LHCN-M2 (cell line): ENCODE measurements at places on chromosomes 2 and 18. TPM values are rescaled to one million over a fixed set of nuclear protein-coding genes. Genes with fewer than 3 reads are reported as not detected.

Gene EFR3B
- 0.34 and 0.51 TPM in 2 replicates for total RNA-seq

Gene KCNF1
- 0.19 and 0.29 TPM in 2 replicates for total RNA-seq

DNA sequence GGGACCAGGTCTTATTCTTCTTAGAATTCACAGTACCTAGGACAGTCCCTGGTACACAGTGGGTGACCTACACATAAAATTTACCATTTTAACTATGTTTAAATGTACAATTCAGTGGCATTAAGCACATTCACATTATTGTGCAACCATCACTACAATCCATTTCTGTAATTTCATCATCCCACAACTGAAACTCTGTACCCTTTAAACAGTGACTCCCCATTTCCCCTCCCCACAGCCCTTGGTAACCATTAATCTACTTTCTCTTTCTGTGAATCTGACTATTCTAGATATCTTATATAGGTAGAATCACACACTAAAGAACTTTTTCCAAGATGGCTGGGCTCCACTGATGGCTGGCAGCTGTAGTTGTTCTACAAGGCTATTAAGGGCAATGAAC is 41.6 kb downstream of the GFPT1 start:
- DNase-seq, result peak; percentile 9

- DNase-seq, result no peak
These were observed 29.2 kb downstream of the HS6ST1 start for GRCh38 chr2:128289439-128289838.

Gene LINC00305
- total RNA-seq, result not detected in 2 replicates
